ENCODE measurements at places on chromosomes 1 and 21.
A peak's percentile ranks its signal among the peaks of the same experiment; 100 is the strongest.

GRCh38 chr1:47334765-47335435 lies 1.3 kb downstream of the CMPK1 start:
- DNase-seq = no peak

GRCh38 chr1:213728593-213729536 lies 258.9 kb upstream of the PROX1 start:
- DNase-seq = no peak

DNA sequence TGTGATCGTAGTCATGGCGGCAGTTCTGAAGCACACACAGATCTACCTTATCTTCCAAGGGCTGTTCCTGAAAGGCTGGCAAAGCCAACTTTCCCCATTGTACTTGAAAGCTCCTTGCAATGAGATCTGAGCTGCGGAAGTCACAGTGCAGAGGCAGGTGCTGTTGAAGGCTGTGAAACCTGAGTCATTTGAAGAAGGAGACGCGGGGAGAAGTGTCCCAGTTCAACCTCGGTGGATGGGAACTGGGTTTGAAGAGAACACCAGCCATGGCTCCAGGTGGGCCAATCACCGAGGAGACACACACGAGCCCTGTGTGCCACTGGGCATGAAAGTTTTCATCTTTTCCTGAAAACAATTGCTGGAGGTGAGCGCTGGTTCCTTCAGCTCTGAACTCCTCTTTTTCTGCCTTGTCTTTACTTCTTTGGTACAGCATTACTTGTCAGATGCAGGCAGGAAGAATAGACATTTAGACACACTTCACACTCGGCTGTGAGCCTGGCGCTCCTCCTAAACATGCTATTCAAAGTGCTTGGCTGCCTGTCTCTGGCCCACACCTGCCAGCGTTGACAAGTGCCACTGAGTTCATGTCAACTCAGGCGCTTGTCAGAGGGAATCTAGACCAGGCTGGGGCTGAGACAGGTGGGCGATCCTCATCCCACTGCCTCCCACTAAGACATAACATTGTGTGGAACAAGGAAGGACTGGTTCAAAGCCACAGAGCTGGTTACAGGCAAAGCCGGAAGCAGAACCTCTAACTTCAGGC lies 25.7 kb upstream of the PDE9A start:
- DNase-seq = no peak

DNA sequence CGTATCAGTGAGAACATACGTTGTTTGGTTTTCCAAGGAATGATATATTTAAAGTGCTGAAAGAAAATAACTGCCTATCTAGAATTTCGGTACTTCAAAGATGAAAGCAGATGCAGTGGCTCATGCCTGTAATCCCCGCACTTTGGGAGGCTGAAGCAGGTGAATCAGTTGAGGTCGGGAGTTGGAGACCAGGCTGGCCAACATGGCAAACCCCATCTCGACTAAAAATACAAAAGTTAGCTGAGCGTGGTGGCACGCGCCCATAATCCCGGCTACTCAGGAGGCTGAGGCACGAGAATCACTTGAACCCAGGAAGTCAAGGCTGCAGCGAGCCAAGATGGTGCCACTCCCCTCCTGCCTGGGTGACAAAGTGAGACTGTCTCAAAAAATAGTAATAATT lies 16.4 kb downstream of the CD244 start:
- DNase-seq = no peak

GRCh38 chr1:67749844-67750690 lies 65.1 kb downstream of the GADD45A start:
- DNase-seq = peak; percentile 5

DNA sequence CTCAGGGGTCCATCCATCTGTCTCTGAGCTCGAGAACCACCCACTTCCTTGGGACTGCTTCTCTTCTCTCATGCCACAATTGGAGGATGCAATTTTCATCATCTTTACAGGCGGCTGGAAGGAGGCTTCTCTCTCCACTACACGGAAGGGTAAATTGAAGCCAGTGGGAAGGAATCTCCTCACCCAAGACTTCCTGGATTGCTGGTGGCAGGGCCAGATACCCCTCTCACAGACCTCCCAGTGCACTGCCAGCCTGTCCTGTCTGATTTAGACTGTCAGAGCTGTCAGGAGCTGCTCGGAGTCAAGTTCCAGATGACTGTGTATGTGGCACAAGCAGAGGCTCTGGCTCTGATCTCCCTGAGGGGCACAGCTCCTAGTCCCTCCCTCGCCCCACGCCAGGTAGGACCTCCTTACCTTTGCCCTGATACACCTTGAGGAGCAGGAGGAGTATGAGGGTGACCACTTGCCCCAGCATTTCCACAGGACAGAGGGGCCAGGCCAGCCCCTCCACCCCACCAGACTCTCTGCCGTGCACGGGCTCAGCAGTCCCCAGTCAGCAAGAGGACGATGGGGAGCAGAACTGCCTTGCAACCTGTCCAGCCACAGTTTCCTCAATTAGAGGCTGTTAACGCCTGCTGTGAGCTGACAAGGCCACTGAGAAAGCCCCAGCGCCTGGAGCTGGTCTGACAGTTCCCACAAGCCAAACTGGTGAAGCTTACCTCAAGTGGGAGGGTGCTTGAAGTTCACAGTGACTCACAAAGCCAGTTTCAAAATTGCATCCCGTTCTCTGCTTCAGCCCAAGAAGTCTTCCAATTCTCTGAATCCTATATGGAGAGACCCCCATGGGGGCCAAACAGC lies at the start of gene CD244:
TSS of gene CD244 (minus strand) at position 685 of the 858 bp plus-strand sequence. CDS start at position 475, 210 bp downstream.
- no peak for DNase-seq

DNA sequence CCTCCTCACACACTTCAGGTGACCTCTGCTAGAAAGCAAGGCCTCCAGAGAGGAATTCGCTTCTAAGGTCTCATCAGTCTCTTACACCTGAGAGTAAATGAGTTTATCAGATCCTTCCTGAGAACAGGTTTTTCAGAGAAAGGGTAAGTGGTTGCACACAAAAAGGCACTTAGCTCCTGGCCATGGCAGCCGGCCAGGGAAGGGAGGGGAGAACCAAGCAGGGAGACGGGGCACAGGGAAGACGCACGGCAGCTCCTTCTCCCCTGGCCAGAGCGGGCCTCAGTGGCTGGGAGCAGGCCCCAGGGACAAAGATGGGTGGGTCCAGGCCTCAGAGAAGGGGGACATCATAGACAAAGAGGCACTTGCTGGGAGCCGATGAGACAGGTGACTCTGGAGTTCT lies 3.6 kb upstream of the TNNT2 start:
- DNase-seq = no peak

GRCh38 chr1:220826729-220827128 lies 40.0 kb downstream of the MTARC1 start:
- DNase-seq = no peak

DNA sequence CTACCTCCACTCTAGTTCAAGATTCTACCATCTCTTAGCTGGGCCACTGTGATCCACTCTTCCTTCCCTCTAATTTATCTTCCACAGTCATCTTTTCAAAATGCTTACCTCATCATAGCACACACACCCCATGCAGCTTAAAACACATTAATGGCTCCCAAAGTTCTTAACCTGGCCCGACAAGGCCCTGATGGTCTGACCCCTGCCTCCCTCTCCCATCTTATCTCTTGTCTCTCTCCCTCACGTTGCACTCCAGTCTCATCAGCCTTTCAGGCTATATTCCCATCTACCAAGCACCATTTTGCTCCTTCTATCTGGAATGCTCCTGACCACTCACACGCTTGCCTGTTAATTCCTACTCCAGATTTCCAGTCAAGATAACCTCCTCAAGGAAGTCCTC lies 2.5 kb upstream of the ZBTB8A start:
- no peak for DNase-seq

DNA sequence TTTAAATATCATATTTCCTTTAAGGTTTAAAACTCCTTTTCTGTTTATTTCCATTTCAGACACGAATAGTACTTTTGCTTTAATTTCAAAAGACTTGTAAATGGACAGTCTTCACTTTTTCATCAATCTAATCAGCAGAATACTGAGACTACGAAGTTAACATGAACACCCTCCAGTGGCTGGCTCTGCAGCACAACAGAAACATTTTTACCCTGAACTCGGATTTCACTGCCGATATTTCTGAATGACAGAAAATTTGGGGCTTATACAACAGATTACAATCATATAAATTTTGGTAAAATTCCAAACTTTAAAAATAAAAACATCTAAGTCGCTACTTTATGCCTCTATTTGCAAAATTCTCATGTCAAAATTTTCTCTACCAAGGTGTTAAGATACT lies 86.2 kb downstream of the AKT3 start:
- peak; percentile 100 for DNase-seq

DNA sequence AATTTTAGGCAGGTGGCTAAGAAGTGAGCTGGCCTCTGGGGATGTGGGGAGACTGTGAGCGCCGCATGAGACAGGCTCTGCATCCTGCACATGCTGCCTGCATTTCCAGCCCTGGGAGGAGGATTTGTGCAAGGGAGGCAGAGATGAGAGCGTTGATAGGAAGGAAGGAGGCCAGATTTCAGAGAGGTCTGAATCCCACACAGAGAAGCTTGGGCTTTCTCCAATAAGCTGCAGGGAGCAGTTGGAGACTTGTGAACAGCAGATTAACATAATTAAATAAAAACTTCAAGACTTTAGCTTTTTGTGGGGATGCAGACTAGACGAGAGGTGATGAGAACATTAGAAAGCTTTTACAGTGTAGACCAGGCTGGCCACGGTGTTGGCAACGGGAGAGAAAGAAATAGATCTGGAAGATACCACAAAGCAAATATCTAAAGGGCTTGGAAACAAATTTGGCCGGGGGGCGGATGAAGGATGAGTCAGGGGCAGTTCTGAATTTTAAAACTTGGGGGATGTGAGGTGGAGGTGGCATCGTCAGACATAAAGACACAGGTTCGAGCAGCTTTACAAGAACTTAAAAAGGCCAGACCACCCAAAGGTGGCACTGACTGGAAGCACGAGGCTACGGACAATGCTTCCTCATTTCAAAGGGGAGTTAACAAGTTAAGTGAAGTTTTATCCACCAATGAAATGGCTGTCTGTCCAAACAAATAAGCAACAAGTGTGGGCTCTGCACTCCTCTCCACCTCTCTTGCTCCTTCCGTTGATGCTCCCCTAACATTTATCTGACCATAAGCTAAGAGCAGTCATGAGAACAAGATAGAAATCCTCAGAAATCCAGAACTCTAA lies 57.0 kb downstream of the HIVEP3 start:
- no peak for DNase-seq

DNA sequence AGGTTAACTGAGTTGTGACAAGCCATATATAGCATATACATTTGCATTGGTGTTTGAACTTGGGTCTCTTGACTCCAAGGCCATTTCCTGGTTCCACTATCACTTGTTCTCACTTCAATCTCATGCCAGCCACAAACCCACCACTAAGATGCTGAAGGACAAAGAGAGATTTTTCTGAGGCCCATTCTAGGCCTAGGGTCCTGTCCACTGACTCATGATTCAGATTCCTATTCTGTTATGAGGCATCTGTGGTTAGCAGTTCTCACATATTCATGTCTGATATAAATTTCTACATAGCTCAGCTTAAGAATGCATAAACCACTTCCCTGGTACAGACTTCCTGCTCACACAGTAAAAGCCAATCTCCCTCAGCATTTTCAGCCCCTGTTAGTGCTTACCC lies 326.1 kb upstream of the BEND5 start:
- DNase-seq = no peak

GRCh38 chr1:175742790-175743459 lies 470 bp downstream of the TNR start:
- no peak for DNase-seq

DNA sequence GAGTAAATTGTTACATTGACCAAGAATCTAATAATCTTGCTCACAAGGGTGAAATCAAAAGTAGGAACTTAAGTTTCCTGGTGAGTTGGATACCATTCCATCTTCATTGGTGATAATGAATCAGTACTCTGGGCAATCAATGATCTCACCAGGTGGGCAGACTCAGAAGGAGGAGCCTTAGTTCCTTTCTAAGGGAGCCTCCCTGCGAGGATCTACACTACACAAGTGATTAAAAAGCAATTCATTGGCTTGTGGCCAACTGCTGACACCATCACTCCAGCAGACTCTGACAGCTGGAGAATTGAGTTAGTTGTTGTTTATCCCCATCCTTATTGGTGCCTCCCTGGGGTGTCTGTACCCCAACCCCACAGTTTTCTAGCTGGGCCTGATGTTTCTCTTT lies 84.1 kb upstream of the VANGL1 start:
- DNase-seq = no peak

DNA sequence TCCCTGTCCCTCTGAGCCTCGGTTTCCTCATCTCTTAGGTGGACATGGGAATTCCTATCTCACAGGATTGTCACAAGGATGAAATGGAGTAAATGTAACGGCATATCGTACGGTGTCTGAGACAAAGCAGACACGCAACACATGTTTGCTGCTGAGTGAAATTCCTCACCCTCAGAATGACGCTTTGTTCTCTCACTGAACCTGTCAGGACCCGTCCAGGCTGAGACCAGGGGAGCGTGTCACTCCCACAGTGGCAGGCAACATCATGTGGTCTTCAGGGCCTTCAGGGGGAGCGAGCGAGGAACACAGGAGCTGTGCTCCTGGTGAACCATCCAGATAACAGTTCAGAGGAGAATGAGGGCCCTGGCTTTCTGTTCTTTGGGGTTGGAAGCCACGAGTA lies 74.2 kb downstream of the TOMM20 start:
- DNase-seq = no peak

- DNase-seq = no peak
Observed at GRCh38 chr1:112818990-112819689, 104.0 kb upstream of the PPM1J start.

GRCh38 chr1:244674446-244674845 lies 21.5 kb downstream of the DESI2 start:
- DNase-seq = no peak

GRCh38 chr1:172585348-172585747 lies 52.4 kb downstream of the SUCO start:
- DNase-seq = no peak

DNA sequence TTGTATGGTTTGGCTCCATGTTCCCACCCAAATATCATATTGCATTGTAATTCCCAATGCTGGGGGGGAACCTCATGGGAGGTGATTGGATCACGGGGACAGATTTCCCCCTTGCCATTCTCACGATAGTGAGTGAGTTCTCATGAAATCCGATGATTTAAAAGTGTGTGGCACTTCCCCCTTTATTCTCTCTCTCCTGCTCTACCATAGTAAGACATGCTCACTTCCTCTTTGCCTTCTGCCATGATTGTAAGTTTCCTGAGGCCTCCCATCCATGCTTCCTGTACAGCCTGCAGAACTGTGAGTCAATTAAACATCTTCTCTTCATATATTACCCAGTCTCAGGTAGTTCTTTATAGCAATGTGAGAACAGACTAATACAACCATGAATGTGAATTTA lies 211.6 kb upstream of the NR5A2 start:
- DNase-seq = no peak

DNA sequence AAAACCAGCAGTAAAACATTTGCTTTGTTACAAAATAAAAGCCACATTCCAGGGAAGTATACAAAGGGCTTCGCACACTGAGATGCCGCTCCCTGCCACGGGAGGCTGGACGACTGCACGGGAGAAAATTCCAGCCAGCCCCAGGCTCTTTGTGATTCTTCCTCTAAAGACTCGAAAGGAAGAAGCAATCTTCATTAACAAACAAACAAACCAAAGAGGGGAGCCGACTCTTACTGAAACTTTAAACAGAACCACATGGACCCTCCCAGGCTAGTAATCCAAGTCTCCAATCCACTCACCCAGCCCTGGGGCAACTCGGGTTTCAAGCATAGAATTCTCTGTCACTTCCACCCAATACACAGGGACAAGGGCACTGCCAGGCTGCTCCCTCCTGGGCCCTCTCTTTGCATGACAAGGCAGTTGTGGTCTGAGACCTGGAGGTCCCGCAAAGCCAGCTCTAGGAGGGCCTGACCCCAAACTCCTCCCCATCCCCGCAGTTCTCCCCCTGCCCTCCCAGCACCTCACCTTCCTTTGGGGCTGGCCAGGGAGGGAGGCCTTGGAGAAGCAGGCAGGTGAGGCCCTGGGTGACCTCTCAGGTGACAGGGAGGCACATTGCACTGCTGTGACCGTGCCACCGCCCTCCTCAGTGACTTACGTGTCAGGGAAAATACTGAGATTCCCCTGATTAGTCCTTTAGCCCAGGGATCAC lies 26.6 kb upstream of the COL18A1 start:
- DNase-seq = no peak

All from NCI-H1694 treated with DMSO at 0.1 percent for 48 hours (cell line).